ENCODE measurements at places on chromosomes 7 and 10. TPM values are rescaled to one million over a fixed set of nuclear protein-coding genes. Genes with fewer than 3 reads are reported as not detected.
A peak's percentile ranks its signal among the peaks of the same experiment; 100 is the strongest.

- DNase-seq: no peak
These were observed 193.6 kb upstream of the KLF14 start for GRCh38 chr7:130927564-130927963.

- DNase-seq: no peak
These were observed 283.9 kb downstream of the SDHAF3 start for GRCh38 chr7:97401398-97401797.

GRCh38 chr10:124384172-124384571 is 34.6 kb downstream of the OAT start:
- peak; percentile 11 for DNase-seq

ANXA8 gene
- 0.41 TPM for polyA plus RNA-seq

FHIP2A gene
- 9.1 TPM for polyA plus RNA-seq

- no peak for DNase-seq
These were observed 1059.8 kb downstream of the LRMDA start for GRCh38 chr10:76491216-76491615.

MKRN1 gene
- 61.4 TPM for polyA plus RNA-seq

GRCh38 chr10:131131726-131132591 is 179.6 kb downstream of the TCERG1L start:
- no peak for DNase-seq

PNLIPRP3 gene
- not detected for polyA plus RNA-seq

DNA sequence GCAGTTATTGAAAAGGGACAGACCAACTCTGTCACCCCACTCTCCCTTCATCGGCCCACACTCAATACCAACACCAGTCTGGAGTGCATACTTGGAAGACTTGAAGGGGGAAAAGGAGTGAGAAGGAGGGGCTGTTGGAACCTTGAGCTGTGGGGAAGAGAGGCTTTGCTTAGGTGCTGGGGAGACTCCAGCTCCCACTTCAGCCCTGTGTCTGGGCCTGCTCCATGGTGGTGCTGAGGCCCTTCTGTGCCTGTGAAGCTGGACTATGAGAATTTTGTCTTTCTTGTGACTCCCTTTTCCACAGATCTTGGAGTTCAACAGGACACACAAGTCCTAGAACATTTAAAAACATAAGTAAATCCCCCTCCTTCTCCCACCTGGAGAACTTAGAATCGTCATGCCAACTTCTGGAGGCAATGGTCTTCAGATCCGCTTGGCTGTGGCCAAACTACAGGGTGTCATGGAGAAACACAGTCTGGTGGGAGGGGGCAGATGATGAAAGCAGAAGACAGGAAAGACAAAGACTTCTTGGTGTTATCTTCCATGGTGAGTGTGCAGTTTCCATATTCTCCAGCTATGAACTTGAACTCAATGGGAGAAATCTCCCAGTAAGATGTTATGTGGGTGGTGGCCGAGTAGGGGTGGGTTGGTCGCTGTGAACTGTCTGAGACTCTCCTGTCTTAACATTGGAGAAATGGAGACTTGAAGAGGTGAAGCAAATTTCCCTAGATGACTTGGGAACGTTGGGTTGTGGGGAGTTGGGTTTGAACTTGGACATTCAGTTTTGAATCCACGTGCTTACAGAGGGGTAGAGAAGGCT is 18.4 kb upstream of the GIMAP8 start:
- no peak for DNase-seq

GRCh38 chr10:72079356-72079755 is 9.0 kb downstream of the SPOCK2 start:
- peak; percentile 70 for DNase-seq

- no peak for DNase-seq
These were observed 409.4 kb downstream of the GRM8 start for GRCh38 chr7:126843336-126843735.

DNA sequence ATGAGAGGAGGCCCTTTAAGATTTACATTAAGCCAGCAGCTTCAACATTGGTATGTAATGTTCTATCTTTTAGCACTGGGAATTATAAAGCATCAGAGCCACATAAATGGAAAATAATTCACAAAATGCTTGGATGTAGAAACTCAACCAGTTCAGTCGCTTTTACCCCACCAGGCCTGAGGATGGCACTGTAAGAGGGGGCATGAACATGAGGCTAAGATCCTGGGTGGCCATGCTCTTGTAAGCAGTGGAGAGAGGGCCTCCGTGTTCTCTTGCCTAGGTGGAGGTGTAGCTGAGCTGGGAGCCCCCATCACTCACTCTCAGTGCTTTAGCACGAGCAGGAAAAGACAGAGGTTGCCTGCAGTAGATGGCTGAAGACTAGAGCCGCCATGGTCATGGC is 238.8 kb downstream of the FANK1 start:
- no peak for DNase-seq

TSC22D4 gene
- 32.7 TPM for polyA plus RNA-seq

- no peak for DNase-seq
These were observed 84.4 kb upstream of the BET1 start for GRCh38 chr7:94088560-94088959.

DNA sequence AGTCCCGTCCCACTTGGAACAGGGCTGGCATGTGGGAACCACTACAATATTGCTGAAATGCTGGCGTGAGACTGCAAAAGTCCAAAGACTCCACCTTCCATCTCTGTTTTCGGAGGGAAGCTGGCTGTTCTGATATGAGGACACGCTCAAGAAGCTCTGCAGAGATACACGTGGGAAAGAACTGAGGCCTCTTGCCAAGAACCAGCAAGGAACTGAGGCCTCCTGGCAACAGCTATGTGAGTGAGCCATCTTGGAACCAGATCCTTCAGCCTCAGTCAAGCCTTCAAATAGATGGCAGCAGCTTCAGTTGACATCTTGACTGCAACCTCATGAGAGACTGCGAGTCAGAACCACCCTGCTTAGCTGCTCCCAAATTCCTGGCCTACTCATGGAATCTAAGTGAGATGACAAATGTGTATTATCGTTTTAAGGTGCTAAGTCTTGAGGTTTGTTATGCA is 30.8 kb downstream of the SGMS1 start:
- DNase-seq: no peak

- no peak for DNase-seq
These were observed 11.8 kb downstream of the TOMM7 start for GRCh38 chr7:22810843-22811242.

- no peak for DNase-seq
These were observed 10.2 kb downstream of the PFKP start for GRCh38 chr10:3077509-3077908.

- DNase-seq: no peak
These were observed 658.0 kb downstream of the TYW1 start for GRCh38 chr7:67654642-67655041.

DNA sequence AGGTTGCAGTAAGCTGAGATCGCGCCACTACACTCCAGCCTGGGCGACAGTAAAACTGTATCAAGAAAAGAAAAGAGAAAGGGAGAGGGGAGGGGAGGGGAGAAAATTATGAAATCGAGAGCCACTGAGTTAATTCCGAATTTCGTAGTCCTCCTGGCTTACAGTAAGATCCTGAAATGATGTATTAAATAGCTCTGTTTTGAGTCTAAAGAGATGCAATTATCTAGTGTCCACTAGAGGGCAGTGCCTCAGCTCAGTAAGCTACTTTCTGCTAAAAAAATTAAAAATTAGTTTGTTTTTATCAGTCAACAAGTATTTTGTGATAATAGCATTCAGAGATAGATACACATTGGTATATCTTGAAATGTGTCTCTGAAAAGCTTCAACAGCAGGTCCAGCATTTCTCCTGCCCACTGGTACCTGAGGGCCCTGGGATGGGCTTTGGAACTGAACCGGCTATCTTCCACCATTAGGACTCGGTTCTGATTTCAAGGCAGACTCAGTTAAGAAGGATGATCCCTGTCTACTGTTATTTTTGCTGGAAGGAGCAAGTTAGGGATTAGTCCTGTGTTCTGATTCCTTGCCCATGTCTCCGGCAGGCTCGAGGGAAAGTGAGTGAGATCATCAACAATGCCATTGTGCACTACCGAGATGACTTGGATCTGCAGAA is 19.5 kb downstream of the TSPAN33 start:
- peak; percentile 76 for DNase-seq

GRCh38 chr7:13797545-13797944 is 191.9 kb downstream of the ETV1 start:
- DNase-seq: no peak

DNA sequence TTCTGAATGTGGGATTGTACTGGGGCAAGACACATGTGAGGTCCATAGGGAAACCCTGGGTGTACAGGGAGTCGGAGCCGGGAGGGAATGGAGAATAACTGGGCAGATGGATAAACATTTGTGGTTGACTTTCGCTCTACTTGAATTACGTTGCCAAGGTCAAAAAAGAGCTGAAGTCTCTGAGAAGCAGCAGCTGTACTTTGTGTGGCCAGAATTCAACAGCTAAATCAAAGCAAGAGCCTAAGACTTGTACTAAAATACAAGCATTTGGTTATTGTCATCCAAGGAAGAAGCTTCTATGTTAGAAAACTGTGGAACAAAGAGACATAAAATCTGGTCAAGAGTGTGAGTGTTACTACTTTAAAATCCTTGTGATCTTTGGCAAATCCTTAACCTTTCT is 457.2 kb downstream of the ARL4A start:
- no peak for DNase-seq

DNA sequence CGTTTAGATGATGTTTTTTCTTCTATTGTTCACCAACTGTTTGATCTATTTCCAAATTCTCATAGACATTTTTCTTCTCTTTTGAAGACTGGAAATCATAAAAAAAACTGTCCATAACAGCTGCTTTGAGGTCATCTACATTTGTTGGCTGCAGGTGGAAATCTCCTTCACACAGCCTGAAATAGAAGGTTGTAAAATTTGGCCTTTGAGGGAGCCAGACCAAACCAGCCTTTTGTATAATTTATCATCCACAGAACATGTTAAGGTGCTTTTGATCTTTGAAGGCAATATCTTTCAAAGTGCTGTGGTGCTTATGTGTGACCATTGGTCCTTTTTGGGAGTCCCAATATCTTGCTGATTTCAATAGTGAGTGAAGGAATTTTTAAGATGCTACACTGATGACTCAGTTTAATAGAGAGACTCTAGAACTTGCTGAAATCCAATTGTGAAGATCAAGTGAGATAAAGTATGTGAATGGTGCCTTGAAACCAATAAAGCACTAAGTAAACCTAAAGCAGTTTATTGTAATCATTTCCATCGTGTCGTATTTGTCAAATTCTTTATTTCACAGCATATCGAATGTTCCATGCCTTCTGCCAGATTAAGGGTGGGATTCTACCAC is 5.4 kb downstream of the FERD3L start:
- DNase-seq: no peak

DNA sequence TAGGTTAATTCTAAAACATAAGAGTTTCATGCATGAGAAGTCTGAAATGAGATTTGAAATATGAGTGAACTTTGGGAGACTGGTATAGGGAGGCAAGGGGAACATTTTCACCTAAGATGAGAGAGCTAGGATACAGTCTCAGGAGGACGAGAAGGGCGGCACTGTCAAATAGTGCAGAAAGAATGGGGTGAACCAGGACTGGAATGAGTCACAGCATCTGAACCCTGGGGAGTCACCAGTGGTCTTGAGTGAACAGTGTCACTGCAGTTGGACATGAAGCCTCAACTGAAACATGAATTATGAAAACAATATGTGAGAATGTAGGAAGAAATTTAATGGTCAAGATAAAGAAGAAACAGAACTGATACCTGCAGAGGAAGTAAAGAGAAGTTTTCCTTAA is 33.8 kb downstream of the GNG11 start:
- no peak for DNase-seq

DNA sequence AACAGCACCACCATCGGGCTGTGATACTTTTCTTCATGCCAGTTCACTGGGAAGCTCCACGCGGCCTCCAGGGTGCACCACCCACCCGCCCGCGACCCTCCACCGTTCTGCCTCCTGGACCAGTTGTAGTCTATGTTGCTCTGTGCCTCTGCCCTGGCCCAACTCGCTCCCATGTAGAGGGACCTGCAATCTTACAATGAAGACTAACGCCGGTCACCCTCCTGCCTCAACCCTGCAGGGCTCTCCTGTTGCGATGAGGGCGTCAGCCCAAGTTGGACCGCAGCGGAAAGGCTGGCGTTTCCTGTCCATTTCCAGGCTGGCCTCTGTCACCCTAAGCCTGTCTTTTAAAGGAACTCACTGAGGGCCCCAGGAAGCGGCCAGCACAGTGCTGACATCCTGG is 34.9 kb downstream of the IL15RA start:
- no peak for DNase-seq

DNA sequence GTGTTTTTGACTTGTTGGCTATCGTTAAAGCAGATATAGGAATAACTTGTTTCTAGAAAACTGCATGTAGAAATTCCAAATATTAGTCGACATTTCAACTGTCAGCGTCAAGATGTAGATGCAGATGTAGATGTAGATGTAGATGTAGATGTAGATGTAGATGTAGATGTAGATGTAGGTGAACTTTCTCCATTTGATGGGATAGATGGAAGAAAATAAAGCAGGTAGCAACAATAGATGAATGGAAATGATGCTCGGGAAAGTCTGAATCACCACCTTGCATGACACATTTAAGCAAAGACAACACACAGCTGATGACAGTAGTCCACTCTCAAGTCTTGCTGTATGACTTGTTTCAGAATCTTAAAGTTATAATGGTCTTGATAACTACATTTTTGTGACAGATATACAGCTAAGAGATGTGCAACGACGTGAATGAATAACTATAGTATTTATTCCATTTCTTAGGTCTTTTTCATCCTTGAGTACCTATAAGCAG is 53.5 kb downstream of the SND1 start:
- DNase-seq: no peak

DNA sequence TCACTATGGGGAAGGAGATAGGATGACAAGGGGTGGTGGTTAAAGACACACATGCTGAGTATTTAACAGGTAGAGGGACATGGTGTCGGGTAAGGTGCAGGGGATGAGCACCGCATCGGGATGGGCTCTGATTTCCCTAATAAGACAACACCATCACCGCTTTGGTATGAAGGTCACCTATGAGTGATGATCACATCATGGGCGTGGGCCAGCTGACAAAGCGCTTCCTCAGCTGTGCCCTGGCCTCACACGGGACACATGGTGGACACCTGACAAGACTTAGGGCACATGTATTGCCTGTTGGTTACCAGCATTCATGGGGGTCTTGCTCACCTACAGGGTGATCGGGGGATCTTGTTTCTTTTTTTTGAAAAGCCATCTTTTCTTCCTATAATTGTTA is 12.8 kb downstream of the C7orf57 start:
- DNase-seq: no peak

- DNase-seq: peak; percentile 3
These were observed 61.1 kb upstream of the NPSR1 start for GRCh38 chr7:34596887-34597286.

GRCh38 chr10:12191715-12192114 is 4.0 kb downstream of the NUDT5 start:
- DNase-seq: no peak

GHITM gene
- 113 TPM for polyA plus RNA-seq

ELN gene
- 8.9 TPM for polyA plus RNA-seq

- DNase-seq: no peak
These were observed 6.2 kb downstream of the GIGYF1 start for GRCh38 chr7:100687751-100688300.

GRCh38 chr10:124659380-124659779 is 84.8 kb downstream of the FAM53B start:
- no peak for DNase-seq

GHRHR gene
- not detected for polyA plus RNA-seq

WEE2 gene
- not detected for polyA plus RNA-seq

ADRB1 gene
- polyA plus RNA-seq: not detected

- DNase-seq: no peak
These were observed 12.0 kb downstream of the IFRD1 start for GRCh38 chr7:112462236-112462635.

Measured in SK-N-SH (cell line).